ENCODE measurements at places on chromosomes 7 and 10.
A peak's percentile ranks its signal among the peaks of the same experiment; 100 is the strongest.

GRCh38 chr10:62414359-62414758 is 40.2 kb downstream of the ZNF365 start:
- no peak for DNase-seq

DNA sequence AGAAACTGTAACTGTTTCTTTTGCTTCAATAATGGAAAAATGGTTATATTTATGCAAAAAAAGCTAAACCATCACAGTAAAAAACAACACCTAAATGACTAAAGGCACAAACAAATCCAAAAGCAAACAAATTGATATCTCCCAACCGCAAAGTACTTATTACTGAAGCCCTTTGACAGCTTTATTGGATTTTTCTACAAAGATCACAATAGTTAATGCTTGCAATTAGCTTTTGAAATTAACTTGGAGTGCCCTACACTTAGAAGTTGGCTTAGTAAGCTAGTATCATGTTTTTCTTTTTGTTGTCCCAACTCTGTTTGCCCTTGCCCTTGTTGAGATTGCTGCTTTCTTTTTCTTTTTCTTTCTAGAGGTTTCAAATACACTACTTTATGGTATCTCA is 257.5 kb downstream of the INHBA start:
- no peak for DNase-seq

DNA sequence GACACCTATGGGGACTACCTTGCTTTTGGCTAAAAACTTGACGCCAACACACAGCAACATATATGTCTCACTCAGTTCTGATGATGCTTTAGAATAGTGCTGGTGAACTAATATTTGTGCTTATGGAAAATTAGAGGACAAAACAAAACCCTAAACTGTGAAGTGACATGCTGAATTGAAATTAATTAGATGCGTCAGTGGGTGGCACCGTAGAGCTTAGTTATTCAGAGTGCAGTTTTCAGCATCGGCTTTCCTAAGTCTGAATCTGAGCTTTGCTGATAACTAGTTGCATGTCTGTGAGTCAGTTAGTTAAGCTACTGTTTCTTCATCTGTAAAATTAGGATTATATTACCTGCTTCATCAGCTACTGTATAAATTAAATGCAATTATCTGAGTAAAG is 245.0 kb upstream of the SORCS1 start:
- DNase-seq = peak; percentile 16

GRCh38 chr10:28734938-28735759 is 57.8 kb downstream of the BAMBI start:
- DNase-seq = no peak

- no peak for DNase-seq
These were observed 93.8 kb downstream of the ITGB8 start for GRCh38 chr7:20424500-20424899.

DNA sequence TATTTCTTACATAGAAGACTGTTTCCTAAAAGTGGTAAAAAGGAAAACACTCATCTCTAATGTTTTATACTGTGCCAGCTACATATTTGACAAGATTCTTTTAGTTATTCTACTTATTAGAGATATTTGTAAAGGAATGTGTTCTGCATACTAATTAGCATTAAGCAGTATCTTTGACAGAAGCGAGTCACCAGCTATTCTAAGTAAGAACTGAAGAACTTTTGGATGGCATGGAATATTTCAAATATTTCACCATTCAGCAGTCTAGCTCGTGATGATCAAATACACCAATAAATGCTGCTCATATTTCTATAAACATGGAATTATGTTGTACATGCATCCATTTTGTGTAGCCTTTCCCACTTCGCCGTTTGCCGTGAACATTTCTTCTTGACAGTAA is 241.6 kb upstream of the TCF7L2 start:
- DNase-seq = no peak

- no peak for DNase-seq
These were observed 53.4 kb downstream of the COL17A1 start for GRCh38 chr10:104032144-104032775.

GRCh38 chr7:50266635-50267386 is 37.7 kb upstream of the IKZF1 start:
- no peak for DNase-seq

- DNase-seq = no peak
These were observed 18.9 kb downstream of the EPHB4 start for GRCh38 chr7:100808354-100808875.

- DNase-seq = no peak
These were observed 8.9 kb upstream of the VSTM4 start for GRCh38 chr10:49123981-49124950.

GRCh38 chr10:76036962-76037361 is 605.5 kb downstream of the LRMDA start:
- DNase-seq = no peak

GRCh38 chr10:62748386-62748785 is 56.1 kb upstream of the ADO start:
- no peak for DNase-seq

- no peak for DNase-seq
These were observed 903.6 kb upstream of the AUTS2 start for GRCh38 chr7:68694656-68695055.

DNA sequence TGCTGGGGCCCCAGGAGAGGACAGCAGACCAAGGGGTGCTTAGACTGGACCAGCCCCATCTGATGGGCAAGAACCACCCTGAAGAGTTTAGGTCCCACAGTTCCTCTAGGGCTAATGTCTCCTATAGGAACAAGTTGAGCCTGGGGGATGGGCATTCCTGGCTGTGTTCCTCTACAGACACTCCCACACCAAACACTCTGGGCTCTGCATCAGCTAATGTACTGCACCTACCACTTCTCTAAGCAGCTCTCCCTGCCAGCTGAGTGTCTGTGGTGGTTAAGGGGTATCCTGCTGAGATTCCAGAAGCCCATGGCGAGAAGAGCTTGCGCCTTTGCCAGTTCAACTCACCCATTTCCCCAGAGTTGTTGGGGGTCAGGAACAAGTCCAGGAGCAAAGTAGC is 284.1 kb upstream of the CSTF2T start:
- DNase-seq = no peak

- no peak for DNase-seq
These were observed 24.9 kb upstream of the NOBOX start for GRCh38 chr7:144428431-144428830.

- DNase-seq = no peak
These were observed 304.4 kb upstream of the LYZL1 start for GRCh38 chr10:28984431-28984830.

DNA sequence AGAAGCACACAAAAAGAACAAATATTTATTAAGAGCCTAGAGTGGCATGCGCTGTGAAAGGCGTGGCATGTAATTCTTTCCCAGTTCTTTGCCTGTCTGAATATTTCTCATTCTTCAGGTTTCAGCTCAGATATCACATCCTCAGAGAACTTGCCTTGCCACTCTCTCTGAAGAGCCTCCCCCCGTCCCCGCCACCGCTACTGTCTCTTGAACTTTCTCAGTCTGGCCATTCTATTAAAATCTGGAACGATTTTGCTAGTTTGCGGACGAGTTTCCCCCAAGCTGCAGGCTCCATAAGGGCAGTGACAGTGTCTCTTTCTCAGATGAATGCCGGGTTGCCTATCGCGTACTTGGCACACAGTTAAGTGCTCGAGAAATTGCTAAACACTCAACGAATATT is 787 bp upstream of the PLEKHA1 start:
- no peak for DNase-seq

GRCh38 chr7:27254625-27255024 is 12.0 kb downstream of the EVX1 start:
- no peak for DNase-seq

- DNase-seq = peak; percentile 47
These were observed 4.4 kb downstream of the TBX20 start for GRCh38 chr7:35249537-35249907.

- no peak for DNase-seq
These were observed 215.8 kb downstream of the SKAP2 start for GRCh38 chr7:26648554-26648953.
